ENCODE measurements at places on chromosomes 1 and 21.

GRCh38 chr1:200364831-200365230, 45.0 kb downstream of the ZNF281 start:
- DNase-seq, result no peak

- peak; percentile 92 for DNase-seq
These were observed at the start of gene PLEKHG5 for GRCh38 chr1:6491480-6491962. Gene PLEKHG5 (minus strand): TSS chr1:6491667. CDS start chr1:6477571, 14,096 bp downstream.

- no peak for DNase-seq
These were observed 166.6 kb downstream of the CYYR1 start for GRCh38 chr21:26406526-26406925.

- DNase-seq, result no peak
These were observed 15.9 kb upstream of the ELOA start for GRCh38 chr1:23727362-23727811.

DNA sequence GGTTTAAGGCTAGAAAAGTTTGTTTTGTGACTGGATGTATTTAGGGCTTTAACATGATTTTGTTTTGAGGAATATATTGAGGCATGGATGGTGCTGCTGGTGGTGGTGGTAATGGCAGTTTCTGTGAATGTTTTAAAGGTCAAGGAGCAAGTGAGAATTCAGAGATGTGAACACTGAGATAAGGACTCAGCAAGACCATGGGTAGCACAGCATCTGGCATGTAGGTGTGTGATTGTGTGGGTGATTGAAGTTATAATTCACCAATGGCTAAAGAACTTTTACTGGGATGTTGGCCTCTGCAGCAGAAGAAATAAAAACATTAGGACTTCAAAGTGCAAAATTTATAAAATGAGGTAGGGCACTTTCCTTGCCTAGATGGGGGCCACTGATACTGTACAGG, 65.9 kb downstream of the MACF1 start:
- no peak for DNase-seq

DNA sequence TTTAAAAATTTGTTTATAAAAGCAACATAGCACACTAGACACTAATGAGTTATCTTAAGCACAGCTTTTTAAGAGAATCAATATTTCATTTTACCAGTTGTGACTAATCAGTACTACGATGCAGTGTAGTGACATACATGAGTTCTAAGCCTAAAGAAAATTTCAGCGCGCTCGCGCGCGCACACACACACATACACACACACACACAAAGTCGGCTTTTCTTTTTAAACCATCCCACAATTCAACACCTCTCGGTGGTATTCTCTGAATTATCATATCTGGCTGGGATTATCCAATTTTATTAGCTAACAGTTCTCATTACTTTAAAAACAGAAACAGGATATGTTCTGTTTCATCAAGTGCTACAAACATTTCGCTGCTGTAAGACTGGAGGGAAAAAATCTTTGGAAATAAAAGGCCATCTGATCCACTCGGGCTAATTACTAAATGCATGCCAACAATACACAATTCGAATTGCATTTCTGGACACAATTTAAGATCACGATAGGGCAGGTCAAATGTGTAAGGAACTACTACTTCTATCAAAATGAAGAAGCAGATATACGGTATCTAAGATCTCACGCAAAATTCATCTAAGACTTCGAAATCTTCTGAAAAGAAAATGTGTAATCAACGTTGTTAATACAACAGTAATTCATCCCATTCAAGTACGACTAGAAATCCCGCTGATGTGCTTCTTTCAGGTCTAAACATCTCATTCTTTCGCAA, 1.2 kb downstream of the TUT4 start:
- peak; percentile 40 for DNase-seq

- DNase-seq, result no peak
These were observed 75.4 kb downstream of the APP start for GRCh38 chr21:26095131-26095530.

DNA sequence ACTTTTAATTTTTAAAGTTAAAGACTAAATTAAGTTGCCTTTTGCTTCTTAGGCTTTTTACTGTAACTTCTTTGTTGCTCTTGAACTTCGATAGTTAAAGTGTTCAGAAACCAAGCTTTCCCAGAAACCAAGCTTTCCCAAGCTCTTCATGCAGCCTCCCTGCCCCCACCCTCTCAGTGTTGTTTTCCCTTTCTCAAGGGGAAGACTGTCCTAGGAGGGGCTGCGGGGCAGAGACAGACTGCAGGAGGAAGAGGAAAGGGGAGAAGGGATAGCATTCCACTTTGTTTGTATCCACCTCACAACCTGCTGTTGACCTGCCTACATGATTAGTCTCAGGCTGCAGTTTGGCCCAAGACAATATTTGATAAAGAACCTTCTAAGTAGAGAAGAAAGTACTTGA, 39.0 kb upstream of the DIPK1A start:
- no peak for DNase-seq

- peak; percentile 26 for DNase-seq
These were observed 7.6 kb upstream of the AADACL4 start for GRCh38 chr1:12636098-12636950.

DNA sequence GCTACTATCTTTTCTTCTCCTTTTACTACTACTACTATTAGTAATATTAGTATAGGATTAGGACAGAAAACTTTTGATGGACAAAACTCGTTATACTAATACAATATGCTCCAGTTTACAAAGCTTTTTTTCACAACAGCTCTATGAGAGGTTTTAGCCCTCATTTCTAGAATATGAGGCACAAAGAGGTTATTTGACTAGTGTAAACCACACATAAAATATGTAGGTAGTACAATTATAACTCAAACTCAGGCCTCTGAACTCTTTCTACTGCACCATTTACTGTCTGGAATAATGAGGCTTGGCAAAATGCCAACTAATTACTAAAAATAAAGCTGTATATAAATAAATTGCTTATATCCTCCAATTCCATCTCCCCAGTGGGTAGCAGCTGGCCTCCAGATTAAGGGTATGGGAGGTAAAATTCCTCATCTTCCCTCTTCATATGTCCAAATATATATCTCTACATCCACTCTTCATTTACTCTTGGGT, 99.9 kb downstream of the LYST start:
- DNase-seq, result no peak

DNA sequence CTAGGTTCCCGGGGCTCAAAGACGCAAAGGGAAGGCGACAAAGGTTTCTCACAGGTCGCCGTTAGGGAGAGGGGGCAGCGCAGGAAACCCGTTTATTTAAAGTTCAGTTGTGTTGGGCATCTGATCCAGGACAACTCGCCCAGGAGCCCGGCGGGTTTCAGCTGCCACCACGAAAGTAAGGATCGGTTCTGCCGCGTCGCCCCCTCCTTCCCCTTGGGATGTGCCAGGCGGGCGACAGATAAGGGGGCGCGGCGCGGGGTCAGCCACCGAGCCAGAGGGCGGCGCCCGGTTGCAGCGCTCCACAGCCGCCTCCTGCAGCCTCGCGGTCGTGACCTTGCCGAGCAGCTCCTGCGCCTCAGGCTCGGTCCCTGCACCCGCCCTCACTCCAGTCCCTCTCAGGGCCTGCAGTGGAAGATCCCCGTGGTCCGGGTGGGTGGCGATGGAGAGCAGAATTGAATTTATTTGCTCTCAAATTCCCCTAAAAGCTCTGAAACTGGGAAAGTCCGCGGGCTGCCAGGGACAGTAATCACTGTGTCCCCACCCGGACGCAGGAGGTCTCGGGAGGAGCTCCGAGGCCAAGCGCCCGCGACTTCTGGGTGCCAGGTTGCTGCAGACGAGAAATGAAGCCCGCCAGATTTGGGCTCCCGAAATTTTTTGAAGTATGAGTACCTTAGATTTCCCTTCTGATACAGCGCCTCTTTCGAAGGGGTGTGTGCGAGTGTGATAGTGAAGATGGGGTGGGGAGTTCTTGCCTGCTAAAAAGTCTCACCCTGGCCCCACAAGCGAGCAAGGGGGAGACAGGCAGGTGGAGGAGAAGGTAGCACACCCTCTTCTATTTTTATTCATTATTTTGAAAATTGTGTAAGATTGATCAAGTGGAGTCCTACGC, 28.4 kb upstream of the NFIA start:
- DNase-seq, result no peak

DNA sequence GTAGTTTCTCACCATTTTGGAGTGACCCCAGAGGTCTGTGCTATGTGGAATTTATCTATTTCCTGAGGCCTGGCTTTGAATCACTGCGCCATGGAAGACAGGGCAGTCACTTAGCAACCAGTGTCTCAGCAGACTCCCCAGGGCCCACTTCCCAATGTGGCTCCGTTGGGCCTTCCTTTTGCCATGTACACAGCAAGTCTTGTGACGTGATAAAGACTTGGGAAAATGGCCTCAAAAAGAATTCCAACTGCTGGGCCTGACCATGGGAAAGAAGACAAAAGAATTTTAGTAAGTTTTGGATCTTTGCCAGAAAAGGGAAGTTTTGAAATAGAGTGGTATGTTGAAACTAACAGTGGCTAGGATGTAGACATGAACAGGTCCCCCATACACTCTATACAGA, 36.2 kb downstream of the TLR5 start:
- no peak for DNase-seq

DNA sequence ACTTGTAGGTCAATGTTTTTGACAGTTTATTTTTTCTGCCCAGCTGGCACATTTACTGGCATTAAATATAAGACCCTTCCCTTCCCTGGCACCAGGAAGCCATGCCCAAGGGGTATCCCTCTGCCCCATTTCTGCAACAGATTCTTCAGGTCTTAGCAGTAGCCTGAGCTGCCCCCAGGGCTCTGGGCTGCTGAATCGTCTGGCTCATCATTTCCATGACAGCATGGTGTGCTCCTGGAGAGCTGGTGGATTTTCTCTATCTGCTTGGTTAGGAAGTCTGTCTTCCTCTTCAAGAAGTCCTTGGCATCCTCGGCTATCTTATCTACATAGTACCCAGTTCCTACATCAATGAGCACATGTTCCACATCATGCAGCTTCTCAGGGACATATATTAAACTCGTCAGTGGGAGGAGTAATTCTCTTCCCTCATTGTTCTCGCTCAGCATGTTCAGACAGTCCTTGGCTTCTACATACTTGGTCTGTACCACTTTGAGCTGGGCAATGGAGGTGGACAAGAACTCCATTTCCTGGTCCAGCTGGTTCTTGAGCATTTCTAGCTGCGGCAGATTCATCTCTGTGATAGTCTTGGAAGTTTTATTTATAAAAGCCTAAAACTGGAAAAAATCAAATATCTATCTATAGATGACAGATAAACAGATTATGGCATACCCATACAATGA, 23.5 kb downstream of the MIA3 start:
- no peak for DNase-seq

GRCh38 chr1:119674111-119674526, 26.1 kb upstream of the ZNF697 start:
- DNase-seq, result peak; percentile 51

DNA sequence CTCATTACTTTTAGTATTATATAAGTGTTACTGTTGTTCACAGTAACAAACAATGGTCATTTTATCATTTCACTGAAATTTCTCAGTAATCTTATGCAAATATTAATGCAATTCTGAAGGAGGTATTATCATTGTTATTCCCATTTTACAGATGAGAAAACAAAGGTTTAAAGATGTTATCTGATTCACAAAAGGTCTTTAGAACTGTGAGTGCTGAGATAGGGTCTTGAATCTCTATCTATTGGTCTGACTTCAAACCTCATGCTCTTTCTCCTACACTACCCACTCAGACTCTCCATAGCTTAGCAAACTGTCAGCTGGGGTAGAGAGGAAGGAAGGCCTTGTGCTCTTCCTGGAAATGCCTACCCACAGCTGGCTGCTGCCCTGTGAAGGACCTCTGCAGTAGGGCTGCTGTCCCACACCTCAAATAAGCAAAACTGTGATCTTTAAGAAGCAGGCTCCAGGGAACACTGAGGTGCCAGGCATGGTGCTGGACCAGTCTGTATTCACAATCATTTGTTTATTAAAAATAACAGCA, 6.2 kb upstream of the OSCP1 start:
- no peak for DNase-seq

GRCh38 chr1:167904652-167905130, 9.2 kb downstream of the ADCY10 start:
- DNase-seq, result peak; percentile 62

- DNase-seq, result peak; percentile 46
These were observed 381.7 kb upstream of the VAMP3 start for GRCh38 chr1:7389201-7389905.

GRCh38 chr1:193402037-193402436, 215.6 kb upstream of the B3GALT2 start:
- no peak for DNase-seq

DNA sequence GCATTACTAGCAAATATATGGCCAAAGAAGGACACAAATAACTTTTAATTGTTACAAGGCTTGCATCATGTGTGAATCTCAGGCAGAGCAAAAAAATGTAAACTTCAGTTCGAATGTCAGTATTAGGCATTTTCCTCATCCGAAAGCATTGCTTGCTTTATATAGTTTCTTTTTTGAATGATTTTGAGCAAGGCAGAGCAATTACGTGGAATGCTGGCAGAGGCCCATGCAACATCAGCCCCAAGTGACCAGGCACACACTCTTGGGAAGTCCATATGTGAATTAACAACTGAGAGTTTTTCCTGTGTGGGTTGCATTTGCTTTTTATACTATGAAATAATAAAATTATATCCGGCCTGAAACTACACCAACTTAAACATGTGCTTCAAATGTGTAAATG, 274.8 kb downstream of the PTPRC start:
- DNase-seq, result no peak

DNA sequence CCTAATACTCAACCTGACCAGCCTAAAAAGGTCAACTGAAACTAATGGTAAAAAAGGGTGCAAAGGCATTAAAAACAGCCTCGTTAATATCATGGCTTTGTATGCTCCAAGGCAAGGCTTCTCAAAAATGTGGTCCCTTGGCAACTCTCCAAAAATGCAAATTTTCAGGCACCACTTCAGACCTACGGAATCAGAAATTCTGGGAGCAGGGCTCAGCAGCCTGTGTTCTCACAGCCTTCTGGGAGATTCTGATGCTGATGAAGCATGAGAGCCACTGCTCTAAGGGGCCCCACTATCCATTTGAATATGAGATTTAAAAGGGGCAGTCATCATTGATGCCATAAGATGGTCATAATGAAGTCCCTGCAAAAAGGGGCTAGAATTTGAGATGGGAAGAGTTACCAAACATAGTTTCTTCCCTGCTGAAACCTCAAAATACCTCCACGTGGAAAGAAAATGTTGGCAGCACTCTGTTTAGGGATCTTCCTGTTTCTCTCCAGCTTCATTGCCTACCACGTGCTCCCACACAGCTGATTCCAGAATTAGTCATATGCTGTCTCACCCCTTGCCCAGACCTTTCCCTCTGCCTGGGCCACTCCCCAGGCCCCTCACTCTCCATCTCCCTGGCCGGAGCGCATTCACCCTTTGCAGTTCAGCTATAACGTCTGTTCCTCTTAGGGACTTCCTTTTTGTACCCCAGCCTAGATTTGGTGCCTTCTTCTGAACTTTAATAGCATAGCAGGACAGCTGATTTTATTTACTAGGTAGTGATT, 46.7 kb downstream of the PHC2 start:
- DNase-seq, result no peak

DNA sequence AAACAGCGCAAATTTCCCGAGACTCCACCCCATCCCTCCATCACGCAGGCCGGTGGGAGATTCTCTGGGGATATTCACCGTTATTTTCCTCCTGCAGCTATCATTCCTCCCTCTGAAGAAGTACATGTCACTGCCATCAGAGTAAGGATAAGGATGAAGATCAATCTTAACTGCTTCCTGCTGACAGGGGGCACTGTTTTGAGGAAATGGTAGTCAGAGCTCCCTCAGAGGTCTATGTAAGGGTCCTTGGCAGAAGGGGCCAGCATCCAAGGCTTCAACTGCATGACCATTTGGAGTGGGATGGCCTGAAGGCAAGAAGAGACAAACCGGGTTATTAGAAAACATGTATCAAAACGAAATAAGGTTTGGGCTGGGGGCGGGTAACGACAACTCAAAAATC, 111.5 kb downstream of the KCNK1 start:
- DNase-seq, result no peak
